ENCODE measurements at places on chromosomes 1 and 21.
A peak's percentile ranks its signal among the peaks of the same experiment; 100 is the strongest.

DNA sequence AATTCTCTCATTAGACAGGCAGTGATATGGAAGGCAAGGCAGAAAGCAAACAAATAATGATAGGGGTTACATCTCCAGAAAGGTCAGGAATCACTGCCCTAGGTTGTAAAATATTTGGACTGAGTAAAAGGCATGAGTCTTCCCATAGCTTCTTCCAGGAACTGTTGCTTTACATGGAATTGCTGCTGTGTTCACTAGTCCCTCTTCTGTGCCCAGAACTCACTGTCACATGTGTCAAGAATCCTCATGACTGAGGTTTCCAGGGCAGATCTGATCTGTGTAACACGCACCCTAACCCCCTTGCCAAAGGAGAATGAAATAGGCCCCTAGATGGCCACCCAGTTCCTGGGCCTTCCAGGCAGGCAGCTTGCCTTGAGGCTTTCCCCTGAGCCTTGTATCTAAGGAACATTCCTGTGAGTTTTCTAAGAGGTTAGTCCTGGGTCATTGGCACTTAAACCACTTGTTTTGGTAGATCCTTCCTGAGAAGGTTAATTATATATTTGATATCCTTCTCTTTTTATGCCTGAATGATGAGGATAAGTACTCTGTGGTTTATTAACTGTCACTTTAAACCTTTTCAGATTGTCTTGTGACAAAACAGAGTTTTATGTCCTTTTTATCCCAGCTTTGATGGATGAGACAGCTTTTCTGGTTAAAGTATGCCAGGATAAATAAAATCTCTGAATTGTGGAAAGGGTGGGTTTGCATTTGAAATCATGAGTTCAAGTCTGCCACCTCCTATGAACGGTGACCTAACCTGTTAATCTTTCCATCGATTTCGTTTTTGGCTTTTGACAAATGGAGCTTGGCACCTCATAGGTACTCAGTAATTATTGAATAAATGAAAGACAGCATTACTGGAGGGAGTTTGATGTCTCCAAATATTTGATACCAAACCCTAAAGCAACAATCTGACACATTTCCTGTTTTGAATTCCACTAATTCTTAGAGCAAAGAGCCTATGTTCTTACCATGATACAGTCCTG lies 163.3 kb downstream of the DHRS3 start:
- no peak for DNase-seq

GRCh38 chr1:231808990-231809389 lies 182.4 kb downstream of the DISC1 start:
- DNase-seq, result no peak

- DNase-seq, result no peak
These were observed 449.0 kb downstream of the MATN1 start for GRCh38 chr1:30274173-30274970.

GRCh38 chr1:116720364-116721038 lies 33.7 kb upstream of the CD2 start:
- DNase-seq, result no peak

DNA sequence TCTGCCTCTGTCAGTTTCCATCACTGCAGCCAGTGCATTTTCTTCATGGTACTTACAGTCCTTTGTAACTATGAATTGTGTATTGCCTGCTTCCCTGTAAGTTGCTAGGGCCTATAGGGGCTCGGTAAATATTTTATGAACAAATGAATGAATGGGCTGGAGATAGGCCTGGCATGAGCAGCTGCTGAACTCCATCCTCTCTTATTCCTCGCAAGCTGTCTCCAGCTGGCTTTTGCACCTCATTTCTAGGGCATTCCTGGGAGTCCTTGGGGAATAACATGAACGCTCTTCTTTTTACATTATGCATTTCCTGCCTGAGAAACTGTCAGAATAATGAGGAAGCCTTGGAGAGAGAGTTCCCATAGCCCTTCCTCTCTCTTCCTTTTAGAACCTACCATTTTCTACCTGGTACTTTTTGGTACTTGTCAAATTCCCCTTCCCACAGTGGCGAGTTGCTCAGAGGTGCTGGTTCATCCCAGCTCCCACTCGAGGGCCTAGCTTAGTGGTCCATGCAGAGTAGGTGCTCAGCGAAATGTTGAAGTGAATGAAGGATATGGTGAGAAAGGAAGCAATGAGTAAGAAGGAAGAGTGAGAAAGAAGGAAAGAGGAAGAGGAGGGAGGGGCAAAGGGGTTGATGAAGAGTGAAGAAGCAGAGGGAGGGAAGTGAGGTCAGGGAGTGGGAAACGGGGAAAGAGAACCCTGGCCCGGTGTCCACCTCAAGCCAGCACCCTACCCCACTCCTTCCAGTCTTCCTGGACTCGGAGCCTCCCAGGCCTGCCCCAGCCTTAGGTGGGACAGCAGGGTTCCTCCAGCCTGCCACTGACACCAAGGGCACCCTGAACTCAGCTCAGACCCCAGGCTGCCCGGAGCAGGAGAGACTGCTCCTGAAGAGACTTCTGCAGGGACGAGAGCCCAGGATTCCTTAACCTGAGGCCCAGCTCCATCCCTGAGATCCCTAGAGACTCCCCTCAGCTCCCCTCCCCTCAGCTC lies 29.6 kb downstream of the KCNC4 start:
- no peak for DNase-seq

- no peak for DNase-seq
These were observed 31.7 kb downstream of the ZP4 start for GRCh38 chr1:237858992-237859391.

GRCh38 chr1:178438432-178438831 lies 58.3 kb downstream of the CLEC20A start:
- DNase-seq, result no peak

- no peak for DNase-seq
These were observed 336.2 kb upstream of the SGIP1 start for GRCh38 chr1:66197785-66198184.

DNA sequence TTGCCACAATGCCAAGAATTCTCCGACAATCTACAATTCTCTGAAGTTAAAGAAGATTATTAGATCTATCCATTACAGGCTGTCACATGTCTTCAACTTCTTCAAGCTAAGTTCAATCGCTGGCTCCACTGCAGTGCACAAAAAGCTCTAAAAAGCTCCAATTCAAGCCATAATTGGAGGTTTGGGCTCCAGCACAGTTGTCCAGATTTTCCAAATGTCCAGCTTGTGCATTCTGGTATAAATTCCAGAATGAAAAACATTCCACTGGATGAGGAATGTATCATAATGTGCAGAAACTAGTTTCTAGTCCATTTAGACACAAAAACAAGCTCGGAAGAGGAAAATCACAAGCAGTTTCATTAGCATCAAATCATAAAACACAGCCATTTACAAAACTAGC lies 138.6 kb downstream of the NRIP1 start:
- no peak for DNase-seq

DNA sequence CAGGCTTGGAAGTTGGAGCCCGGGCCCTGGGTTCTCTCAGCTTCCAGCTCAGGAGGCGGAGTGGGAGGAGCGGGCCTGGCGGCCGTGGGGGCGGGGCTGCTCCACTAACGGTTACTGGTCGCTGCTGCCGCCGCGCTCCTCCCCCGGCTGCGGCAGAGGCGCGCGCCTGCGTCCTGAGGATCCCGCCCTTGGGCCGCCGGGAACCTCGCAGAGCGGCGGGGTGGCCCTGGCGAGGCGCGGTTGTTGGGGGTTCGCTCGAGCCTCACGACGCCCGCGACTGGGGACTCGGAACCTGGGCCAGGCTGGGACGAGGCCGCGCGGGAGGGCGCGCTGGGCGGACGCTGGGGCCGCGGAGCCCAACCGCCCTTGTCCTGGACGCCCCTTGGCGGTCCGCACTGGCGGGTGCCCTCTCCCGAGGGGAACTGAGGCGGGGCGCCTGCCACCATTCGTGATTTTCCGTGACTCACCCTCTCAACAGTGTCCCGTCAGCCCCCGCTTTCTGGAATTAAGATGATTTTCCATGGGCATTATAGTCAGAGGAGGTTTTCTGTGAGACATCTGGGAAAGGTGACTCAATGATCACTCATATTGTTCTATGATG lies 34.1 kb downstream of the OR2G3 start:
- DNase-seq, result peak; percentile 71

DNA sequence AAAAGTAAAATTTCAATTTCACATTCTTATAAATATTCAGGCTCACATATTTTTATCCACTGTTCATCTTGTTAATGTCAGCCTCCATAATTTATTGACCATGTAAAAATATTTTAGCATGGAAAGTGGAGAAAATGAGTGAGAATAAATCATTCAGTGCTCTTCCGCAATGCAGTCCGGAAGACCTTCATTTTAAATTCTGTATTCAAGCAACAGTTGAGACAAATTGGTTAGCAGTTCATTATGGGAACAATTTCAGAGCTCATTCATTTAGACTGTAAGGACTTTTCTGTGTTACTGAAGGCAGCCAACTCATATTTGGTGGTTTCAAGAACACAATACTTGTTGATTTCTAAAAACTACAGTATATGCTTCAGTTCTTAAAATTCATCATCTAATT lies 97.8 kb downstream of the TYW3 start:
- DNase-seq, result no peak

DNA sequence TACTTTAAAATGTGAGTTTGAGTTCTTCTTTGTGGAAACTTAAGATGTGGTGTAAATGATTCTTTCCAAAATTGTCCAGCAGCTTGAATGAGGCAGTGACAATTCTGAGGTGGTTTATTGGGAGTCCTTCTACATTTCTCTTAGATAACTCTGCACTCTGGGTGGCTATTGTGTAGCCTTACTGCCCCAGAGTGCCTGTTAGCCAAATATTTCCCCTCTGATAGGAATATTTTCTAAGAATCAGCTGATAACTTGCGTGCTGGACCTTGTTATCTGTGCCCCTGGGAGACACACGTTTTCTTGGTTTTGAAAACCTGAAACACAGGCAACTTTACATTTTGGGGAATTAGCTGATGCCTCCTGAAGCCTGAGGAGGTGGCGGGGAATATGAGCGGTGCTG lies 91.6 kb downstream of the CD247 start:
- DNase-seq, result no peak

DNA sequence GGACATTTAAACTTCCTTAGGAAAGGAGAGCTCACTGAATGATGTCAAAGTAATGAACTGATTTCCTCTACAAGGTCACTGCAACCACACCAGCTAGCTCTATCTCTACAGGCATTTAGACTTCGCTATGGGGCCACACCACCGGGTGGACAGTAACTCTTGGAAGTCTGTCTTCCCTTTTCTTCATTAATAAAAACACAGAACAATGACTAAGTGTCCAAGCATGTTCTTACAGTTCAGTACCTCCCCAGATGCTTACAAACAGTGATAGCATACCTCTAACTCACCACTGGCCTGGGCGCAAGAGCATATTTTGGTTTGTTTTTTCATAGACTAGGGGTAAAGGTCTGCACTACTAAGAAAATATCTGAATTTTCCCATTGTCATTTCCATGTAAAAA lies 54.6 kb downstream of the SIM2 start:
- DNase-seq, result no peak

GRCh38 chr1:192579010-192579738 lies 3.6 kb downstream of the RGS1 start:
- DNase-seq, result no peak

GRCh38 chr1:89527750-89528381 lies 3.2 kb downstream of the LRRC8B start:
- DNase-seq, result no peak
